Activated T-helper 1 cell treated with Interleukin-2 at 50 U/mL for 16 hours (primary cell): ENCODE measurements at places on chromosomes 16 and 17.

DNA sequence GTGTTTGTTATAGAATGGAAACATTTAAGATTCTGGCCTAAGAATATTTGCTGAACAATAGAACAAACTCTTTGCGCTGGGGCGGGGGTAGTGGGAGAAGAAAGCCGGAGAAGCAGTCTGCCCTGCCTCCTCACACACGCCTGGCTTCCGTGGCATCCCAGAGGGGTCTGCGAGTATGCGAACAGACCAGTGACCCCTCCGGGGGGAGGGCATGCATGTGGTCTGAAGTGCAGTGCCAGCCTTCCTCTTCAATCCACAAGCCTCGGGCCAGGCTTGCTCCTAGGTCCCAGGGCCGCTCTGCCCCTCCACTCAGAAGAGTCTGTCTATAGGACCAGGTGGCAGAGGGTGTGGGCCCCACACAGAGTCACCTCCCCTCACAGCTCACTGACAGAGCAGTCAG, 14.1 kb upstream of the IGFALS start:
- no peak for DNase-seq

DNA sequence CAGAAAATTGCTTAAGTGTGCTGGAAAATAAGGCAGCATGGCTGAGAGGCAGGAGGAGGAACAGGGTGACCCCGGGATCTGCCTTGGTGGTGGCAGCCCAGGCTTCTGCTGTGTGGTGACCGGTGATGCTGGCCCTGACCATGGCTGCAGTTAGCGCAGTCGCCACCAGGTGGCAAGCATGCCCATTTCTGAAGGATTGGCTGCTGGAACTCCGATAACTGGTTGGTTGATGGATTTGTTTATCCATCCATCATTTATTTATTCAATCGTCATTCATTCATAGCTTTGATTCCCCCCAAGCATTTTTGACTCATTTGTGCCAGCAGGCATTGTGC, 29.1 kb upstream of the ITGA3 start:
- DNase-seq: peak; percentile 60

DNA sequence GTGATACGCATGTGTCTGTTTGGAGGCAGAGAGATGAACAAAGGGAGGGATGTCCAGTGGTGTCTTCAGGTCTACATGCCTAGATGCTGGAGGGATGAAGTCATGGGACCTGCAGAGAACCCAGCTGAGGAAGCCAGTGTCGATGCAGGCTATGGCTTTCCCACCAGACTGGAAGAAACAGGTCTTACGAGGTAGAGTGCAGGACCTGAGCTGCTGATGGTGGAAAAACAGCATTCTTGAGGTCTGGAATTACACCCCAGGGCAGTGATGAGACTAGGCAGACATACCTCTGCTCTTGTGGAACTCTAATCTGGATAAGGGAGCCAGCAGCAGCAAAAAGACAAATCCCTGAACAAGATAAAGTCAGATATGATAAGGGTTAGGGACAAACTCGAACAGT, 37.4 kb downstream of the ARSG start:
- no peak for DNase-seq

GRCh38 chr17:48382989-48383388, 47.0 kb downstream of the SKAP1 start:
- DNase-seq: no peak

DNA sequence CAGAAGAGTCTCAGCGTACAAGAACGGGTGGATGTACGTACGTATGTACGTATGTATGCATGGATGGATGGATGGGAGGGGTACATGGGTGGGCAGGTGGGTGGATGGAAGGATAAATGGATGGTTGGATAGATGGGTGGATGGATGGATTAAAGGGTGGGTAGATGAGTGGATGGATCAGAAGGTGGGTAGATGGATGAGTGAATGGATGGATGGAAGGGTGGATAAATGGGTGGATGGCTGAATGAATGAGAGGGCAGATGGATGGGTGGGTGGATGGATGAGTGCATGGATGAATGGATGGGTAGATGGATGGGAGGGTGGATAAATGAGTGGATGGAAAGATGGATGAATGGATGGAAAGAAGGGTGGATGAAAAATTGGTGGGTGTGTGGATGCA, 45.6 kb downstream of the ENGASE start:
- no peak for DNase-seq
